Endodermal cell (in vitro differentiated cells): ENCODE measurements at places on chromosomes 3 and 15. TPM values are rescaled to one million over a fixed set of nuclear protein-coding genes. Genes with fewer than 3 reads are reported as not detected.

- no peak for DNase-seq
- no peaks in the 10 kb centered on the region for H3K27me3 ChIP-seq
- H3K4me1 ChIP-seq: no peaks in the 10 kb centered on the region
- no peak overlapping the region for H3K27ac ChIP-seq
These were observed 15.5 kb upstream of the PLA2G4E start for GRCh38 chr15:42036112-42036905.

DNA sequence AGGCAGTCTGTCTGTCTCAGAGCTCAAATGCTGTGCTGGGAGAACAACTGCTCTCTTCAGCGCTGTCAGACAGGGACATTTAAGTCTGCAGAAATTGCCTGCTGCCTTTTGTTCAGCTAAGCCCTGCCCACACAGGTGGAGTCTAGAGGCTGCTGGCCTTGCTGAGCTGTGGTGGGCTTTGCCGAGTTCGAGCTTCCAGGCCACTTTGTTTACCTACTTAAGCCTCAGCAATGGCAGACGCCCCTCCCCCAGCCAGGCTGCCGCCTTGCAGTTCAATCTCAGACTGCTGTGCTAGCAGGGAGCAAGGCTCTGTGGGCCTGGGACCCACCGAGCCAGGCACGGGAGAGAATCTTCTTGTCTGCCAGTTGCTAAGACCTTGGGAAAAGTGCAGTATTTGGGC, 25.0 kb upstream of the RPP14 start:
- no peaks in the 10 kb centered on the region for H3K27me3 ChIP-seq
- no peak overlapping the region for H3K27ac ChIP-seq
- no peak overlapping the region for H3K4me3 ChIP-seq
- H3K4me1 ChIP-seq: no peaks in the 10 kb centered on the region

The RAD51 gene
- total RNA-seq: 34.1 and 36.1 TPM in 2 replicates

- H3K4me3 ChIP-seq: no peak overlapping the region
- DNase-seq: no peak
- H3K27me3 ChIP-seq: no peaks in the 10 kb centered on the region
- no peaks in the 10 kb centered on the region for H3K4me1 ChIP-seq
- H3K27ac ChIP-seq: no peak overlapping the region
These were observed 72.4 kb upstream of the FGF12 start for GRCh38 chr3:192799721-192800120.

The CLDN16 gene
- total RNA-seq: 0.38 and 0.40 TPM in 2 replicates

DNA sequence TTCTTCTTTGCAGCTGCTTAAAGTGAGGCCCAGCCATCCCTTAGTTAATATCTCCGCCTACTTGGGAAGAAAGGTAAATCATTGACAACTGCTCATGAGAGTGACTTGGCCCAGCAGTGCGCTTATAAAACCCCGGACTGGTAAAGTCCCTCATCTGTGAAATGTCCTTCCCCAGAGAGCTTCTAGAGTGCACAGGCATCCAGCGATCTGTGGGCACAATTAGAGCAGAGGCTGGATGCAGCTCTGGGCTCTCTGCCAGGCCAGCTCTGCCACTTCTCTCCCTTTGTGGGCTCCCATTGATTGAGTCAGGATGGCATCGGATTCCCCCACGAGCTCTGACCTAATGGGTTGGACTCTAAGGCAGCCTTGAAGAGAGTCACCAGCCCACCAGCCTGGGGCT, 219.0 kb upstream of the LINGO1 start:
- no peaks in the 10 kb centered on the region for H3K27me3 ChIP-seq
- H3K36me3 ChIP-seq: no peaks in the 10 kb centered on the region
- H3K4me1 ChIP-seq: no peaks in the 10 kb centered on the region
- peak; percentile 23 for DNase-seq

- peaks cover 93% of the 10 kb centered on the region for H3K36me3 ChIP-seq
- DNase-seq: no peak
- H3K27ac ChIP-seq: no peak overlapping the region
- no peak overlapping the region for H3K4me3 ChIP-seq
These were observed 74.6 kb downstream of the ITGB5 start for GRCh38 chr3:124812291-124813265.

DNA sequence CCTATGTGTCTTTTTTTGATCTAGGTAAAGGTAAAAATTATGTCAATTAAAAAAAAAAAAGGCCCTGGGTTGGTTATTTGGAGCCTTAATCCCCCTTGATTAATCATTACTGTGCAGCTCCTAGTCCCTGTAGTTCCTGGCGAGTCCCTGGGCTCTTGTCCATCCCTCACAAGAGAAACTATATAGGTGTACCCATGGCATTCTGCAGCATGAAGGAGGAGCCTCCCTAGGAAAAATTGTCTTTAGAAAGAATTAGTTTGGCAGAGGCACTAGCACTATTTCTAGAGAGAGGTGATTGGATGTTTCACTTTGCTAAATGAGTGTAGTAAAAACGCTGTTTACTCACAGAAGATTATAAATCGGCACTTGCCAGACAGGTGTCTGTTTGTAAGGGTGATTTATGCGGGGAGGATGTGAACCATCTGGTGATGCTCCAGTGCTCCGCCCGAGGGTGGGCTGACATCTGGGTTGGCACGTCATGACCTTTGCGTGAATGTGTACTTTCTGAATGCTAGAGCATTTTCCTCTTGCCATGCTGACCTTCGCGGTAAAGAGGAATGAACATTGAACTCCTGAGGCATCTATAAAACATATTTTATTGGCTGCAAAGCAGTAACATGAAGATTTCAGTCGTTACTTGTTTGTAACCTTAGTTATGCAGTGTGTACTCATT, 12.6 kb downstream of the PLCL2 start:
- H3K27ac ChIP-seq: no peak overlapping the region
- H3K27me3 ChIP-seq: no peaks in the 10 kb centered on the region
- H3K4me1 ChIP-seq: no peaks in the 10 kb centered on the region
- no peak overlapping the region for H3K4me3 ChIP-seq
- DNase-seq: no peak

GRCh38 chr15:57138349-57138788, 219.9 kb downstream of the TCF12 start:
- H3K4me3 ChIP-seq: no peak overlapping the region
- H3K27ac ChIP-seq: no peak overlapping the region
- peaks cover 2% of the 10 kb centered on the region for H3K4me1 ChIP-seq
- peak; percentile 83 for DNase-seq
- no peaks in the 10 kb centered on the region for H3K36me3 ChIP-seq
- no peaks in the 10 kb centered on the region for H3K27me3 ChIP-seq

- no peak for DNase-seq
- no peak overlapping the region for H3K27ac ChIP-seq
- H3K4me3 ChIP-seq: no peak overlapping the region
- H3K4me1 ChIP-seq: no peaks in the 10 kb centered on the region
- H3K27me3 ChIP-seq: no peaks in the 10 kb centered on the region
- no peaks in the 10 kb centered on the region for H3K36me3 ChIP-seq
These were observed 42.7 kb downstream of the HHLA2 start for GRCh38 chr3:108338901-108339545.

The KCNMB3 gene
- 0.14 to 2.6 TPM (median 2.4 TPM) in 3 replicates for total RNA-seq

- H3K4me1 ChIP-seq: no peaks in the 10 kb centered on the region
- H3K36me3 ChIP-seq: no peaks in the 10 kb centered on the region
- DNase-seq: no peak
- H3K4me3 ChIP-seq: no peak overlapping the region
- H3K27me3 ChIP-seq: no peaks in the 10 kb centered on the region
- H3K27ac ChIP-seq: no peak overlapping the region
These were observed 131.6 kb downstream of the LEKR1 start for GRCh38 chr3:156957715-156958114.

GRCh38 chr3:142787719-142788118, 63.9 kb downstream of the TRPC1 start:
- DNase-seq: no peak
- no peak overlapping the region for H3K4me3 ChIP-seq
- no peaks in the 10 kb centered on the region for H3K4me1 ChIP-seq
- no peak overlapping the region for H3K27ac ChIP-seq
- no peaks in the 10 kb centered on the region for H3K27me3 ChIP-seq

DNA sequence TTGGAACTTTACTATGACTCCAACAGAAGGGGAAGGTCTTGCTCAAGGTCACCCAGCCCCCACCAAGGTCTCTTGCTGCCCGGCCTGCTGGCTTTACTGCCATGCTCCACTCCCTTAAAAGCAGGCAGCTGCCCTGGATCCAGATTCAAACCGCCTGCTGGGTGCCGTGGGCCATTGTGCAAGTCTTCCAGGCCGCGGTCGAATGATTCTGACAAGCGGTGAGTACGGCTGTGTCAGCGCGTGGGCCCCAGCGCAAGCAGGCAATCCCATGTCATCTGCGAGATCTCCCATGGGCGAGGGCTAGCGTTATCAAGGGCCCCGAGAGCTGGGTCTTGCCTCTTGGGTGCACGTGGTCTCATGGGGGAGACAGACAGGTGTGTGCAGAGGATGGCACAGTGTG, 37.6 kb downstream of the CORO2B start:
- H3K36me3 ChIP-seq: no peaks in the 10 kb centered on the region
- no peak for DNase-seq
- no peak overlapping the region for H3K4me3 ChIP-seq
- no peaks in the 10 kb centered on the region for H3K27me3 ChIP-seq

DNA sequence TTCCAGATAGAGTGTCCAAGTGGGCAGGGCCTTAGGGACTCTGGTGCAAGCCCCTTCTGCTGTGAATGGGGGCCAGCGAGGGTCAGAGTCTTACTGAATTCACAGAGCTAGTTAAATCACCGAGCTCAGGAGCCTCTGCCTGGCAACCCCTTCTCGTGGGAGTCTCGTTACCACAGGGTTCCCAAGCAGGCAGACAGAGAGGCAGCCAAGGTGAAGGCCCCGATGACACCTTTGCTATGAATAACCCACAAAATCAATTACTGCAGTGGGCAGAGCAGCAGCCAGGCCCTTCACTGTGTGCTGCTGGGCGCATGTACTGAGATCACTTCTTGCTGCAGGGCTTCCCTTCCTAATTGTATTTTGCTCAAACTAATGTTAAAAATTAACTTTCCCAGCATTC, 56.9 kb downstream of the SPSB4 start:
- H3K27ac ChIP-seq: no peak overlapping the region
- H3K4me1 ChIP-seq: peaks cover 2% of the 10 kb centered on the region
- no peak overlapping the region for H3K4me3 ChIP-seq
- no peaks in the 10 kb centered on the region for H3K36me3 ChIP-seq
- H3K27me3 ChIP-seq: no peaks in the 10 kb centered on the region

GRCh38 chr15:98416222-98416855, 232.0 kb upstream of the IGF1R start:
- peak; percentile 57 for DNase-seq
- no peaks in the 10 kb centered on the region for H3K36me3 ChIP-seq
- no peaks in the 10 kb centered on the region for H3K4me1 ChIP-seq
- H3K27me3 ChIP-seq: peaks cover 12% of the 10 kb centered on the region
- H3K4me3 ChIP-seq: no peak overlapping the region

- no peaks in the 10 kb centered on the region for H3K27me3 ChIP-seq
- no peaks in the 10 kb centered on the region for H3K36me3 ChIP-seq
- DNase-seq: no peak
- H3K4me1 ChIP-seq: no peaks in the 10 kb centered on the region
- no peak overlapping the region for H3K27ac ChIP-seq
These were observed 423.4 kb upstream of the WNT5A start for GRCh38 chr3:55910543-55910942.

GRCh38 chr3:186825872-186826409, 16.6 kb upstream of the ADIPOQ start:
- peaks cover 6% of the 10 kb centered on the region for H3K4me1 ChIP-seq
- H3K36me3 ChIP-seq: no peaks in the 10 kb centered on the region
- DNase-seq: no peak
- H3K4me3 ChIP-seq: peak overlapping the region; percentile 64
- H3K27me3 ChIP-seq: peaks cover 65% of the 10 kb centered on the region
- no peak overlapping the region for H3K27ac ChIP-seq
